ENCODE measurements at places on chromosomes 5 and 9.

DNA sequence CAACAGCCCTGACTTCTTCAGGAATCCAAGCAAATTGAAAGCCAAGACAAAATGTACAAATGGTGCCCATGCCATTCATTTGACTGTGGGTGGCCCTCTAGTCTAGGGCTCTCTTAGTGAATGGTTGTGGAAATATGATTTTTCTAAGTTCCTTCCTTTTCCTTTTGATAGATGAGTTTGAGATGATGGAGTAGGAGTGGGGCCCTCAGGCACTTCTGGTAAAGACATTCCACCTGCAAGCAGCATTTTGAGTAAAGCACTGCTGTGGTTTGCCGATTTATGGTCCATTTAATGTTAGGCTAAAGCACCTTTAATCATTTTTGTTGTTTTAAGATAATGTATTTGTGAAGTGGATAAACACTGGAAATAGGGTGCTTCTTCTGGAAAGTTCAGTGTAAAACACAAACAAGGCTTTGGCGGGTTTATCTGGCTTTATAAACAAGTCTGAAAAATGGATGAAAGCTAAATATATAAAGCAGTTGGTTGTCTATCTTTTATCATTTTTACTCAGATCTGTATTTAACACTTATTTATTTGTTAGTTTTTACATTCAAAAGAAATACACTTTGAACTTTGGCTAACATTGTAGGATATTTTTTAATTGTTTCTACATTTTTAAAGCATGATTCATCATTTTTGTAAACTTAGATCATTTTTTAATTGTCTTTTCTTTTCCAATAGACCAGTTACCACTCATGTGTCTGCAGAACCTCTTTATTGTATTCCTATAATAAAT lies 213.5 kb downstream of the PJA2 start:
- no peak for DNase-seq

DNA sequence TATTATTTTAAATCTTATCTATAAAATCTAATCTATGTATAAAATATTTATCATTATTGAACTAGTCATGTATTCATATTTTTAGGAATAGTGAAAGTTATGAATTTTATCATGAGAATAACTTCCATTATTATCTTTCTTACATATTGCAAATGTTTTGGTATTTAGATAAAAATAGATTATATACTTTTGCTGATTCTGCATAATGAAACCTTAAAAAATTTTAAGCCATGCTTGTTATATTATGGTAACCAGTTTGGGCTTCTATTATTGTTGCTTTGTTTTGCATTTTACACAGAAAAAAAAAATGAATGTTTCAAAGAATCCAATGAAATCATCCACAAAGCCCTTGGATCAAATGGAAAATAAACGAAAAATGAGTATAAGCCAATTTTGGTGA lies 772.5 kb downstream of the NR2F1-AS1 start:
- DNase-seq, result no peak

- peak; percentile 80 for DNase-seq
Measured at GRCh38 chr9:124475158-124475867, 25.1 kb downstream of the ADGRD2 start.

- DNase-seq, result peak; percentile 3
Measured at GRCh38 chr5:2724831-2725230, 26.6 kb downstream of the IRX2 start.

DNA sequence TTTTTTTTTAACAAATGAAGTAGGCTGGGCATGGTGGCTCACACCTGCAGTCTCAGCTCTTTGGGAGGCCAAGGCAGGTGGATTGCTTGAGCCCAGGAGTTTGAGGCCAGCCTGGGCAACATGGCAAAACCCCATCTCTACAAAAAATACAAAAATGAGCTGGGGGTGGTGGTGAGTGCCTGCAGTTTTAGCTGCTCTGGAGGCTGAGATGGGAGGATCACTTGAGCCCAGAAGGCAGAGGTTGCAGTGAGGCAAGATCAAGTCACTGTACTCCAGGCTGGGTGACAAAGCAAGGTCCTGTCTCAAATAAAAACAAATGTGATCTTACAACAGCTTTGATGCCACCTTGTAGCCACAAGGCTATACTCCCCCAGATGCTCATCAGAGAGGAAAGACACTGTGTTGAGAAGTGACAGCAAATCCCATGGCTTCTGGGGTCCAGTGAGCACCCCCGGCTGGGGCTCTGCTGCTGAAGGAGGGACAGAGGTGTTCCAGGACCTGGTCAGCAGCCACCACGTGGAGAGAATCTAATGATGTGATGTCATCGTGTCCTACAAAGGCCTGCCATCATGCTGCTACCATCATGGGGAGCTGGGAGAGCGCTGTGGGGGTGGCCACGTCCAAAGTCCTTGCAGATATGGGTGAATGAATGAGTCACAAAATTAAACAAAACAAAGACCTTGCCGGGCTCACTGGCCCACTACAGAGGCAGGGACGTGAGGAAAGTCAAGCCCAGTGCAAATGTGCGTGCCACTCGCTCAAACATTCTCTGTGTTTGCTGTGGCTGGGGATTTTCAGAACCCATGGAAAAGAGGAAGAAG lies 60.7 kb downstream of the PRRT1B start:
- no peak for DNase-seq

DNA sequence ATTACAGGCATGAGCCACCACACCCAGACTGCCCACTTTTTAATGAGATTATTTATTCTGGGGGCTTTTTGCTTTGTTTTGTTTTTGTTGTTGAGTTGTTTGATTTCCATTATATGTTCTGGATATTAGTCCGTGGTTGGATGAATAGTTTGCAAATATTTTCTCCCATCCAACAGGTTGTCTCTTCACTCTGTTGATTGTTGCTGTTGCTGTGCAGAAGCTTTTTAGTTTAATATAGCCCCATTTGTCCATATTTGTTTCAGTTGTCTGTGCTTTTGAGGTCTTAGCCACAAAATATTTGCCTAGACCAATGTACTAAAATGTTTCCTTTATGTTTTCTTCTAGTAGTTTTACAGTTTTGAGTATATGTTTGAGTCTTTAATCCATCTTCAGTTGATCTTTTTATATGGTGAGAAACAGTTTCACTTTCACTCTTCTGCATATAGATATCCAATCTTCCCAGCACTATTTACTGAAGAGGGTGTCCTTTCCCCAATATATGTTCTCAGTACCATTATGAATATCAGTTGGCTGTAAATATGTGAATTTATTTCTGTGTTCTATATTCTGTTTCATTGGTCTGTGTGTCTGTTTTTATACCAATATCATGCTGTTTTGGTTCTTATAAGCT lies 30.2 kb upstream of the TBCA start:
- no peak for DNase-seq

GRCh38 chr5:173310861-173311785 lies 17.1 kb downstream of the STC2 start:
- DNase-seq, result no peak

DNA sequence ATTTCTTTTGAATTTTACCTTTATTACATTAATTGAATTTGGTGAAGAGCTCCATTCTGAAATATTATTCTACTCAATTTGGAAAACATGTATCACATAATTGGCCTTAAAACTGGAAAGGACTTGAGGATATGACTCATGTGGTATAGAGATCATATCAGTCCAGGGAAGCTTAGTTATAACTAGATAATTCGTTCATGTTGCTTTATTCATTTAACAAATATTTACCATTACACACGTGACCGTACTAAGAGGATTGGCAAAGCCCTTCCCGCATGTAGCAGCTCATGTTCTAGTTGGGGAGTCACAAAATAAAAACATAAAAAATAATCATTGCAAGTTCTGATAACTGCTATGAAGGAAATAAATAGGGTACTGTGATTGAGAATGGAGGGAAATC lies 1816.5 kb downstream of the MAT2B start:
- DNase-seq, result no peak

All from WERI-Rb-1 (cell line).